ENCODE measurements at places on chromosomes 3 and 15. TPM values are rescaled to one million over a fixed set of nuclear protein-coding genes. Genes with fewer than 3 reads are reported as not detected.

B3GALNT1 gene
- total RNA-seq = 1.3 TPM

RBP2 gene
- total RNA-seq = not detected

AQP9 gene
- total RNA-seq = not detected

CLEC3B gene
- 0.59 TPM for total RNA-seq

CRYGS gene
- total RNA-seq = 3.1 TPM

RBM5 gene
- 411 TPM for total RNA-seq

PIERCE2 gene
- total RNA-seq = not detected

COLQ gene
- total RNA-seq = 5.7 TPM

TRIM71 gene
- 0.20 TPM for total RNA-seq

BFSP2 gene
- not detected for total RNA-seq

DNA sequence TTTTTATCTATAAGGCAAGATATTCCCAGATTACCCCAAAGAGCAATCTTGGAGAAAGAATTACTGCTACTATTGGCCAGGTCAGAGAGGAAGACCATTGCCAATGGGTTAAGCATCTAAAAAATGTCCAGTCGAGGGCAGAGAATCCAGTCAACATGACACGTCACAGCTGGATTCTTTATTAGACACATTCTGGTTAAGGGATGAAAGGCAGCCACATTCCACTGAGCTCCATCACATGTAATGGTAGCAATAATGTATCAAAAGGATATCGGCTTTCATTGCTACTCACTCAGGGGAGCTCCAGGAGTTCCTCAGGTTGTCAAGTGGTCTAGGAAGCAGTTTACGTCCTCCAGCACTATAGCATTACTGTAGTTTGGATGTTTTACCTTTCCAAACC is 421.1 kb downstream of the PLOD2 start:
- DNase-seq = no peak

GRCh38 chr3:114112696-114113095 is 56.2 kb downstream of the QTRT2 start:
- no peak for DNase-seq

DNA sequence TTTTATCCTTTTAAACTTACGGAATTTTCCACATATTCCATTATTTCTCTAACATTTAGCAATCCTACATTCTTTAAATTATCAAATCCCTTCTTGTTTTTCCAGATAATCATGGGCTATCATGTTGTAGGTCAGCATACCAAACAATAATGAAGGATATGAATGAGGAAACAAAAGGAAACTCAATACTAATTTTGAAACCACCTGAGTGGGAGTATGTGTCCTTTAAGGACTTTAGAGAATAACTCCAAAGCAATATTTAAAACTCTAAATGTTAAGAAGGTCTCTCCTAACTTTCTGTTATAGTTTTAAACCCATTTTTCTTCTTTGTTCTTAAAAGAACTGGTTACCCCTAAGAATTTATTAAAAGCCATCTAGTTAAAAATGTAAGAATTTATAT is 43.0 kb downstream of the TP53BP1 start:
- DNase-seq = no peak

- no peak for DNase-seq
Measured at GRCh38 chr15:101213147-101213546, 38.7 kb downstream of the CHSY1 start.

- no peak for DNase-seq
Measured at GRCh38 chr15:54803134-54803808, 393.5 kb downstream of the RSL24D1 start.

DNA sequence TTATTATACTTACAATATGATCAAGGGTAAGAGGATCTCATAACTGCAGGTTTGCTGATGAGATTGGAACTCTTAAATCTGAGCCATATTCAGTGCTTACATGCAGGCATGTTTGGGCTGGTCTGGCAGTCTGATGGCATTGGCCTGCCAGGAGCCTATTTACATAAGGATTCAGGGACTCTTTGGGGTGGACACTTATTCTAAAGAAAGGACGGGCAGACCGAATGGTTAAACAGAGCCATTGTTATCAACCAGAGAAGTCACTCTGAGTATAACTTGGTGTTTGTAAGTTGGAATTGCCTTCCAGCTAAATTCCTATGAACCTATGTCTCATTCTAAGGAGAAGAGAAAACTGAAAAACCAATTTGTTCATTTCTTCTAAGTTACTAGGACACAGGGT is 932.8 kb downstream of the IGSF11 start:
- no peak for DNase-seq

GRCh38 chr3:46281551-46281950 is 39.3 kb downstream of the CCR3 start:
- DNase-seq = no peak

DNA sequence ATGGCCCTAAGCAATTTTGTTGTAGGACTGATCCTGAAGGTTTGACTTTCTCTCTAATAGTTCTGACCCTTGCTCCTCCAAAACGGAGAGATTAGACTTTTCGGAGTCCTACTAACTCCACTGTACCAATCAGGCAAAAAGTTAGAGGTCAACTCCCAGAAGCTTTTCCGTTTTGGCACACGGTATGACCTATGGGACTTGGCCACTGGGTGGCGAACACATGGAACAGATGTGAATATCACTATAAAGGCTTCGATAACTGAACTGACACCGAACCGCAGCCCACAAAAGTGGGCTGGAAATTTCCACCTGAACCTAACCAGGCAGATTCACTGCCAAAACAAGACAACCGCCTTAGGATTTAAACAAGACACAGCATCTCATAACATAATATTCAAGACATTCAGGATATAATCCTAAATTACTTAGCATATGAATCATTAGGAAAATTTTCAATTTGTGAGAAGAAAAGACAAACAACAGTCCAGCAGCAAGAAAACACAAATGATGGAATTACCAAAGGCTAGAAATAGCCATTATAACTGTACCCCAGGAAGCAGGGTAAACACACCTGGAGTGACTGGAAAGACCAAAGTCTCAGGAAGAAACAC is 12.2 kb upstream of the TM2D3 start:
- no peak for DNase-seq

GRCh38 chr15:72809329-72809728 is 25.8 kb upstream of the ADPGK start:
- no peak for DNase-seq

DNA sequence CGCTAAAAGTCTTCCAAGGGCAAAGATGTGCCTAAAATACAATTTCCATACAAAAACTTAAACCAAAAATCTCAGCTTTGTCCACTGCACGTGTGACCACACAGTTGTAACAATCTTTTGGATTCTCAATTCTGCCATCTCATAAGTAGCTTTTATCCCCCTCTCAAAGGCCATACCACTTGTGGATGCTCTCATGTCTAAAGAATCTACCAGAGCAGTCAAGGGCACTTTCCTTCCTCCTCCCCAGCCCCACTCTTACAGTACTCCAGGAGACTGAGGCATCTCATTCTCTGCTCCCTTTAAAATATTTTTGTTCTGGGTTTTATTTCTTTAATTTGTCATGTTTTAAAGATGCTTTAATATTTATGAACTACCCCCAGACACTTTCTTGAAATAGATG is 102.3 kb upstream of the PFN2 start:
- DNase-seq = no peak

DNA sequence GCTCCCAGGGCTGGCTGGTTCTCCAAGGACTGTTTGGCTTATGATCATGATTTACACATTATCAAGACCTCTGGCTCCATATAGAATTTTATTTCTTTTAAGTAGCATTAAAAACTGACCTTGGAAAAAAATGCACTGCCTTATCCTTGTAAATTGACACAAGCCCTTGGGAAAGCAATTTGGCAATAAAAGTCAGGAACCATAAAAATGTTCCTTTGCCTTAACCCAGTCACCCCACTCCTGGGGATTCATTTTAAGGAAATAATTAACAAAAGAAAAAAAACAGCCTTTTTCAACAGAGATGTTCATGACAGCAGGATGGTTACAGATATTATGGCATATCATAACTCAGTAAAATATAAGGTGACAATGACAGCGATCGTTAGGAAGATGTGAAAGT is 51.6 kb upstream of the NR2E3 start:
- no peak for DNase-seq

- no peak for DNase-seq
Measured at GRCh38 chr3:463252-464192, 267.0 kb downstream of the CHL1 start.

DNA sequence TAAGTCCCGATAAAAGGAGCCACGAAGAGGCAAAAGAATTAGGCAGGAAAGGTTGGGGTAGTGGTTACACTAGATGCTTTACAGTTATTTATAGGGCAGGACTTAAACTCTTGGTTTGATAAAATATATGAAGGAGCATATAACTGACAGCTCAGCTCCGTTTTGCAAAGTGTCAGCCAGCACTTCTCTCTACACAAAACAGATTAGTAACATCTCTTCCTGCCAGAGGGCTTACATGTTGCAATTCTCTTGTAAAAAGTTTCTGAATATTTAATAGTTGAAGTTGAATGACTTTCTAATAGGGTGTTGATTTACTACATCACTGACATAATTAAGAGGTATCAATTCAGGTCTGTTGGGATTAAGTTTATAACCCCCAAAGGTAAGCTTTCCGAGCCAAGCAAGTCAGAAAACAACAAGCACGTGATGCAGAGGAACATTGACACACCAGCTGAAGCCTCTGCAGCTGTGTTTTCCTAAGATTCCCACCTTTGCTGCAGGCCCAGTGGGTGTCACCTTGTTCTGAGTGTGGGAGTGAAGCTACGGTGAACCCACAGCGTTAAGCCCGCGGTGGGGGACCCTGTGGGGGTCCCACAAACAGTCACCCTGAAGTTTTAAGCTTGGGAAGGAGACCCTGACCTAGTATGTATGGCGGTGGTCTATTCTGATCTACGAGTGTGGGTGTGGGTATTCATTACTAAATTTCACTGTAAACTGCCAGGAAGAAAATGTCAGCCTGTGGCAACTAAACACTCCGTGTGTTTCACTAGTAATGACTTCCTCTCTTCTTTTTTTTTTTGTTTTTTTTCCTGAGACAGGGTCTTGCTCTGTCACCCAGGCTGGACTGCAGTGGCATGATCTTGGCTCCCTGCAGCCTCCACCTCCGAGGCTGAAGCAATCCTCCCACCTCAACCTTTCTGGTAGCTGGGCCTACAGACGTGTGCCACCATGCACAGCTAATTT is 22.0 kb upstream of the ATP13A3 start:
- no peak for DNase-seq

DNA sequence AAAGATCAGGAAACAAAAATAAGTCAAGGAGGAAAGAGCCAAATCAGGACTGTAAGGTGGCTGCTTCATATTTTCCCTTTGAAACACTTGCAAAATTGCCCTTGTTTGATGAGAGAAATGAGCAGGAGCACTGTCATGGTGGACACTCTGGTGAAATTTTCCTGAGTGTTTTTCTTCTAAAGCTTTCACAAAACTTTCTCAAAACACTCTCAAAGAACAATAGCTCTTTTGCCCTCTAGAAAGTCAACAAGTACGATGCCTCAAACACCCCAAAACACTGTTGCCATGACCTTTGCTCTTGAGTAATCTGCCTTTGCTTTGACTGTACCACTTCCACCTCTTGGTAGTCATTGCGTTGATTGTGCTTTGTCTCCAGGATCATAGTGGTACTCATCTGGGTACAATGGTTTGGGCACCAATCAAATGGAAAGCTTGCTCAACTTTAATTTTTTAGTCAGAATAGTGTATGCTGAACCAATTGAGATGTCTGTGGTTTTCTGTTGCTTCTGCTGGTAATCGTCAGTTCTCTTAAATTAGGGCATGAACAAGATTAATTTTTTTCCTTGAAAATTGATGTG is 13.2 kb upstream of the MITF start:
- no peak for DNase-seq

GRCh38 chr3:194042927-194043326 is 93.0 kb upstream of the HES1 start:
- DNase-seq = no peak

DNA sequence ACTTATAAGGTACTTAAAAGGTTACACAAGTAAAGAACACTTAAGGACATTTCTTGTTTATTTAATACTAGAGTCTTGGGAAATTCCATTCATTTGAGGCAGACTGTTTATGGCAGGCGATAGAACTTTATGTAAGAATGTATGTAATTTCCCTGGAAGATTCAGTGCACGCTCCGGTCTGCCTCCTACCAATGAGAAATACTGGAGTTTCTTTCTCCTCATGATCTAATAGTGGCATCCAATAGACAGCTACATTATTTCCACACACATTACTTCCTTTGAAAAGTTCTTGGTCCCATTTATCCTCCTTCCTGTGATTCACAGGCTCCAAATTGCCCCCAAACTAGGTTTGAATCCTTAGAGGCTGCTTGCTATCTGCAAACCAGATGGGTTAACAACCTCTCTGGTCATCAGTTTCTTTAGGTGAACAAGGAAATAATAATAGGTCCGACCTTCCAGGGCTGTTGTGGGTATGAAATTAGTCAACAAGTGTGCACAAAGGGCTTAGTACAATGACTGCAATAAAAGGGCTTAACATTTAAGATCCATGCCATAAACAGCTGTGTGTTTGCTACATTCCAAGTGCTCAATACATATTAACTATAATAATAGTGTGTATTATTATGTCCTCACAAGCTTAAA is 30.7 kb downstream of the EIF4E3 start:
- no peak for DNase-seq

DNA sequence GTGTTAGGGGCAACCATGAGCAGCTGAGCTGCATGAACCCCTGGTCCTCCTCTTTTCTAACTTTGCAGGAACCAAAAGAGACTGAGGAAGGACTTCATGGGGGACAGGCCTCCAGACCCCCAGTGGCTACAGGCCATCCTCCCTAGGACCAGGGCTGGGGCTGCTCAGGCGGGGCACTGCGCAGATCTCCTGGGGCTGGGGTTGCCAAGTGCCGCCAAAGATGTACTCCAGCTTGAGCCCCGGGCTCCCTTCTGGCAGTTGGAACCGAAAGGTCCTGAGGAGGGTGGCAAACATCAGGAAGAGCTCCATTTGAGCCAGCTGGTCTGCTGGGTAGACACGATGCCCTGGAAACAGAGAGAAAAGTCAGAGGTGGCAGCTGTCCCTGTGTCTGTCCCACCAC is 11.1 kb upstream of the PARL start:
- DNase-seq = no peak

- no peak for DNase-seq
Measured at GRCh38 chr3:158407844-158408517, 163.0 kb upstream of the MLF1 start.

DNA sequence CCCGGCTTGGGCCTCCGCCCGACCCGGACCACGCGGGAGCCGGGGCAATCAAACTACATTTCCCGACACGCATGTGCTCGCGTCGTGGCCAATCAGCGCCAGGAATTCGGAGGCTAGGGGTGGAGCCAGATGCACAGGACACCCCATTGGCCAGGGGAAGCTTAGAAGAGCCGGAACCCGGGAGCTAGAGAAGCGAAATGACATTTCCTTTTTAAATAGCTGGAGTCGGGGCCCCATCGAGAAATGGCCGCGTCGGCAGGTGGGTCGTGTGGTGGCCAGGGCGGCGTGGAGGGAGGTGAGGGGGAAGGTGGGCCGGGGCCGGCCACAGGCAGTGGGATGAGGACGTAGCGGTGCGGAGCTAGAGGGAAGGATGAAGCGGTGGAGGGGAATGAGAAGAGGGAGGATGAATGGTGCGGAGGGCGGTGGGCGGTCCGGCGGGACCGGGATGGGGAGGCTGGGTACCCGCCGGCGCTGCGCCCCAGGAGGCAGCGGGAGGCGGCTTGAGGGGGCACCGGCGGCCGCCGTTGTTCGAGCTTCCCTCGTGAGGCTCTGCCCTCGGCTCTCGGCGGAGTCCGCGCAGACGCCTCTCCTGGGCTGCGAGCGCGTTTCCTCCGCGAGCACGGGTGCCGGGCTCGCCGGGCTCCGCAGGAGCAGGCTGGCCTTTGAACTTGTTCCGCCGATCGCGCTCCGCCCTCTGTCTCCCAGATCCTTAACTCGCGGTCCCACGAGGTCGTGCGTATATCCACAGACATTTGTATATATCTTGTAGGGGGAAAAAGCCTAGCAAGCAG is at the start of gene KBTBD8:
TSS of gene KBTBD8 (plus strand) at position 195 of the 791 bp plus-strand sequence. CDS start at position 244, 49 bp downstream.
- peak; percentile 99 for DNase-seq
